Cardiac fibroblast (primary cell): ENCODE measurements at places on chromosomes 13 and 19.

- DNase-seq = peak; percentile 85
Measured at GRCh38 chr19:17390665-17391370, 3.2 kb downstream of the CCDC194 start.

GRCh38 chr19:38736036-38736412 is 8.2 kb downstream of the CAPN12 start:
- no peak for DNase-seq

- DNase-seq = peak; percentile 6
Measured at GRCh38 chr13:49587311-49587847, 2.0 kb upstream of the RCBTB1 start.

GRCh38 chr13:45219938-45220375 is 19.1 kb upstream of the KCTD4 start:
- DNase-seq = peak; percentile 87

DNA sequence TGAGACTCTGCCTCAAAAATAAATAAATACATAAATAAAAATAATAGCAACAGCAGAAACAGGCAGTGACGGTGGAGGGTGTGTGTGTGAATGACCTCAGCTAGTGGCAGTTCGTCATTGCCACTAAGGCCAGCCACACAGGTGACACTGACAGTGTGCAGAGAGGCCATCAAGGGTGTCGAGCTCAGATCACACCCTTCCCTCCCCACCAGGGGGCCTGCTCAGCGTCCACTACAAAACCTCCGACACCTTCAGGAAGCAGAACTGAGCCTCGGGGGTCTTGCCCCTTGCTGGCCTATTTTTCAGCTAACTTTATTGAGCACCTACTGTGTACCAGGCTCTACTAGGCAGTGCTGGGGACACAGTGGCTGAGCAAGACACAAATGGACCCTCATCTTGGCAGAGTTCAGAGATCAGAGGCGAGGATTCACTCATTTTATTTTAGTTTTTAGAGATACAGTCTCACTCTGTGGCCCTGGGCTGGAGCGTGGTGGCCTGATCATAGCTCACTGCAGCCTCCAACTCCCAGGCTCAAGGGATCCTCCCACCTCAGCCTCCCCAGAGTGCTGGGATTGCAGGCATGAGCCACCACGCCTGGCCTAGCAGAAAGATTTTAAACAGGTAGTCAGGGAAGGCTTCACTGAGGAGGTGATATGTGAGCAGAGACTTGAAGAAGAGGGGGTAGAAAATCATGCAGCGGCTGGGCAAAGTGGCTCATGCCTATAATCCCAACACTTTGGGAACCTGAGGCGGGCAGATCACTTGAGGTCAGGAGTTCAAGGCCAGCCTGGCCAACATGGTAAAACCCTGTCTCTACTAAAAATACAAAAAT is 30.3 kb upstream of the SEMA6B start:
- DNase-seq = no peak
